Aorta (tissue), 5 donors: ENCODE measurements at places on chromosomes 7 and 10. TPM values are rescaled to one million over a fixed set of nuclear protein-coding genes. Genes with fewer than 3 reads are reported as not detected.

- no peaks in the 10 kb centered on the region for H3K36me3 ChIP-seq
- no peaks in the 10 kb centered on the region for H3K4me1 ChIP-seq
- no peak overlapping the region for H3K27ac ChIP-seq
- no peak overlapping the region for H3K4me3 ChIP-seq
These were observed 77.6 kb upstream of the EN2 start for GRCh38 chr7:155380221-155380861.

DNA sequence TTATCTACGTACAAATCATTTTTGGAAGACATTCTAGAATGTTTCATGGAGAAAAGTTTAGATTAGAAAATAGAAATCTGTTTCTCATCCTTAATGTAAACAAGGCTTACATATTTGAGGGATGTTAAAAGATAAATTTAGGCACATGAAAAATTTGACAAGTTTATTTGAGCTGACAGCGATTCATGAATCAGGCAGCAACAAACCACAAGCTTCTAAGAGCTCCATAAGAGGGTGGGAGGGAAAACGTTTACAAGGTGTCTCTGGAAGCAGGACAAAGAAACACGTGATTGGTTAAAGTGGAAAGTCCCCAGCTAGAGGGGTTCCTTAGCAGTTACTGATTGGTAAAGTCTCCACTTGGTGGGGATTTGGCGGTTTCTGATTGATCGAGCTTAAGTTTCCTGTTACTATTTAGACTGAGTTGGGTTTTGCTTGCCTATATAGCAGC is 228.9 kb upstream of the PITRM1 start:
- no peak overlapping the region for H3K27ac ChIP-seq
- H3K4me1 ChIP-seq, result no peaks in the 10 kb centered on the region
- DNase-seq, result no peak
- no peaks in the 10 kb centered on the region for H3K27me3 ChIP-seq

DNA sequence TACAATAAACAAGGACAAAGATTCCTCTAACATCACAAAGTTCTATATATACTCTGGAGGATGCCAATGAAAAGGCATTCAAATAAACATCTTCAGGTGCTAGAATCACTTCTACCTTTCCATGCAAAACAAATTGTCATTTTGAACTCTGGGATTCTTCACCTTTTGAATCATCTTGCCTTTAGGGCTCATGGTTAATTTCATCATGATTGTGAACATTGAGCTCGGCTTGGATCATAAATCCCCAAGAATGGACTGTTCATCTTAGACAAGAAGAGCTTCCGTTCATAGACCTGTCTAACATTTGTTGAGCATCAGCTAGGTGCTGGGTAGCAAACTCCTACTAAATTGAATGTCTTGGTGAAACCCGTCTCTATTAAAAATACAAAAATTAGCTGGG is 212.2 kb downstream of the TNS3 start:
- H3K36me3 ChIP-seq, result no peaks in the 10 kb centered on the region
- no peak overlapping the region for H3K4me3 ChIP-seq
- no peak overlapping the region for H3K27ac ChIP-seq
- H3K4me1 ChIP-seq, result no peaks in the 10 kb centered on the region
- no peak for DNase-seq
- no peaks in the 10 kb centered on the region for H3K27me3 ChIP-seq

DNA sequence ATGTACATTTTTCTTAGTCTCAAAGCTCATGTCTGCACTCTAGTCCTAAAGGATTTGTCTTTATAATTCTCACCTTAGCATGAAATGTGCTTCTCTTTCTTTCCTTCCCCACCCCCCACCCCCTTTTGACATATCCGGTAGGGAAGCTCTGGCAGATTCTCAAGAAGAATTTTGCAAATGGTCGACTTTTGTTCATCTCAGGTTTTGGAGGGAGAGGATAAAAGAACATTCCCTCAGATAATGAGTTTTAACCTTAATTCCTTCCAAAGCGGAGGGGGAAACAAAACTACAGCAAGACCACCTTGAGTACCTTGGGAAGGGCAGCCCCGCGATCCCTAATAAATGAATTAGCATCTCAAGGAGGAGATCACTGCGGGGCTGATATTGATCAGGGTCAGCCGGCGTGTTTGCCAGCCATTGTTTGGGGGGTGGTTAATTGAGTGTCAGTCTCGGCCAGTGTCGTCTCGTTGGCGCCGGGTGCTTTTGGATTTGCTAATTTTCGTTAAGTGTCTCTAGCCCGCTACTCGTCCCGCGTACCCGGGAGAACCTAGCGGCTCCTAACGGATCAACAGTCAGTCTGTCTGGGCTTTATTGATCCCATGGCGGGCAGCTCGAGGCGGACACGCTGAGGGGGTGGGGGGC is 874 bp upstream of the BAMBI start:
- peak overlapping the region; percentile 76 for H3K4me3 ChIP-seq
- no peak for DNase-seq
- H3K4me1 ChIP-seq, result no peaks in the 10 kb centered on the region
- H3K27ac ChIP-seq, result no peak overlapping the region

GRCh38 chr7:19305698-19306097 is 160.5 kb upstream of the FERD3L start:
- H3K36me3 ChIP-seq, result no peaks in the 10 kb centered on the region
- H3K27me3 ChIP-seq, result no peaks in the 10 kb centered on the region
- H3K4me3 ChIP-seq, result no peak overlapping the region
- no peaks in the 10 kb centered on the region for H3K4me1 ChIP-seq

The DRGX gene
- polyA plus RNA-seq, result not detected

DNA sequence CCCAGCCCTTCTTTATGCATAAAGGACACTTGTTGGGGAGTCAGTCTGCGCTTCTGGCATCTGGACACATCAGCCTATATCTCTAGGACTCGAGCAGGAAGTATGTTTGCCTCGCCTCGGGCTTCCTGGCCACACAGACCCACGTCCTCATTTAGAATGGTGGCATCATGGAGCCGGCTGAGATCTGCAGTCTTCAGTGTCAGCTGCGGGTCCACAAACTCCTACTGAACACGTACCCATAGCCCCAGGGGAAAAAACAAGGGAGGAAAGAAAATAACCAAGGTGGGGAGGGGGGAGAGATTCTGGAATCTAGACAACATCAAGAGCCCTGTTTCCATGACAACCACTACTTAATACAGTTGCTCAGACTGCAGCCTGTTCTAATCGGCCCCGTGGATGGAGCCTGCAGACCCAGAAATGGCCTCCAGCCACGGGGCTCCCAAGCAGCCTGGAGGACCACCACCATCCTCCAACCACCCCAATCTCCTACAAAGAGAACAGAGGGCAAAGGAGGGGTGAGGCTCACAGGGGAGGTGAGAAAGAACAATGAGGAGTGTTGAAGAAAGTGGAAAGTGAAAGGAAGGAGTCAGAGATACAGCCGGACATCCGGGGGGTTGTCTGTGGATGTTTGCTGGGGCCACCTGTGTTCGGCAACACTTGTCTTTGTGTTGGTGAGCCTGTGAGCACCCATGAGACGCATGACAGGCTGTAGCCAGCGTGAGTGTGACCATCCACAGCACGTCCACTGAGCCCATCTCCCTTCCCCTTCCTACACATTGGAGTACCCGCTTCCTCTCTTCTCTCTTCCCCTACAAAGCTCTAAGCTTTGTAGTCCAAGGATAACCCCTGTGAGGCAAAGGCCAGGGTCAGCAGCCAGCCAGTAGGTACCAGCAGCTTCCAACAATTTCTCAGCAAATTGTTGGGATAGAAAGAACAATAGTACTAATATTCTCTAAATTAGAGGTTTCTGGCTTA is 141.0 kb downstream of the PLXNA4 start:
- no peaks in the 10 kb centered on the region for H3K27me3 ChIP-seq
- H3K4me3 ChIP-seq, result no peak overlapping the region
- H3K4me1 ChIP-seq, result no peaks in the 10 kb centered on the region
- H3K27ac ChIP-seq, result no peak overlapping the region

DNA sequence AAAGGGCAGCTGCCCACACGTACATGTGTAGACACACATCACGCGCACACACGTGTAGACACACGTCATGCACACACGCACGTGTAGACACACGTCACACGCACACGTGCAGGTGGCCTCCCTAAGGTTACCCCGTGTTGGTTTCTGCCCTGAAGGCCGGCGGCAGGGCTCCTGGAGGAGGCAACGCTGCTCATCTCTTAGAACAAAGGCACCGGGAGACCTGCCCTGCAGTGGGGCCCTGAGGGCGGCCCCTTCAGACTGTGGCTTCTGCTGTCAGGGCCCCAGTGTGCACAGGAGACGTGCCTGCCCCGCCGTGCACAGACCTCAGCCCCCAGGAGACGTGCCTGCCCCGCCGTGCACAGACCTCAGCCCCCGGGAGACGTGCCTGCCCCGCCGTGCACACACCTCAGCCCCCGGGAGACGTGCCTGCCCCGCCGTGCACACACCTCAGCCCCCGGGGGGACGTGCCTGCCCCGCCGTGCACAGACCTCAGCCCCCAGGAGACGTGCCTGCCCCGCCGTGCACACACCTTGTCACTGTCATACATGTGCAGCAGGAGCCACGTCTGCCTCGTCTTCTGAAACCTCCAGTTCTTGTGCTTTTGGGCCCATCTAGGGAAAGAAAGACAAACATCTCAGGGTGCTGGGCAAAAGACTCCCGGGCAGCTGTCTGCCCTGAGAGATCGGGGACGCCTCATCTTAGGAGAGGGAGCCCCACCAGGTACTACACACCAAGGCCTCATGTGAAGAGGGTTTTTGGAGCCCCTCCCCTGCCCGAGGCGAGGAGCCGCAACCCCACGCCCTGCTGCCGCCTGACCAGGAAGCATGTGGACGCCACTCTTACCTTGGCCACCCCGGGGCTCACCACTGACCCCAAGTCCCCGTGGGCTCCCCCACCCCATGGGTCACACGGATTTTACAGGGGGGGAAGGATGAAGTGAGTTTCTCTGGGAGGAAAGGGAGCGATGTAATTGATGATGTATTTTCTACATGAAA is 17.3 kb downstream of the CYP2W1 start:
- no peaks in the 10 kb centered on the region for H3K36me3 ChIP-seq
- H3K27me3 ChIP-seq, result no peaks in the 10 kb centered on the region
- H3K4me3 ChIP-seq, result no peak overlapping the region
- no peak for DNase-seq

DNA sequence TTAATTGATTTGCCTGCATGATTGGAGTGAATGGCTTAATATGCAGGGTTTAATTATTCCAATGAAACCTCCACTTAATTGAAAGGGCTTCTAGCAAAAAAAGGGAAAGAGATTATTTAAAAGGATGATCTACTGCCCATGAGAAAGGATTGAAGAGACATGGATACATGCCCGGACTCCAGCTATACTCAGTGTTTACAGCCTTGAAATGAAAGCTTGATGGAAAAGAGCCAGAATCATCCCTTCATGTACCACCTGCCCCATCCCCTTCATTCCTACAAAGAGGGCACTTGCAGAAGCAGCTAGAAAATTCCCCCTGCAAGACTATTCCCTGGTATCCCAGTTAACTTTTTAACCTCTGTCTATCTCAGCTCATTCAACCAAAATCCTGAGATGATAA is 78.4 kb downstream of the CARD11 start:
- no peak overlapping the region for H3K4me3 ChIP-seq
- no peaks in the 10 kb centered on the region for H3K36me3 ChIP-seq
- H3K27ac ChIP-seq, result no peak overlapping the region
- no peak for DNase-seq
- H3K27me3 ChIP-seq, result no peaks in the 10 kb centered on the region

GRCh38 chr7:112502700-112503099 is 21.9 kb downstream of the LSMEM1 start:
- no peaks in the 10 kb centered on the region for H3K36me3 ChIP-seq
- no peak overlapping the region for H3K4me3 ChIP-seq
- no peaks in the 10 kb centered on the region for H3K27me3 ChIP-seq
- no peak overlapping the region for H3K27ac ChIP-seq
- H3K4me1 ChIP-seq, result no peaks in the 10 kb centered on the region

The SPDYE6 gene
- not detected for polyA plus RNA-seq

- H3K4me3 ChIP-seq, result no peak overlapping the region
- H3K4me1 ChIP-seq, result no peaks in the 10 kb centered on the region
- no peaks in the 10 kb centered on the region for H3K36me3 ChIP-seq
- H3K27ac ChIP-seq, result no peak overlapping the region
- DNase-seq, result no peak
- no peaks in the 10 kb centered on the region for H3K27me3 ChIP-seq
These were observed 221.1 kb downstream of the SNX10 start for GRCh38 chr7:26512737-26513136.

DNA sequence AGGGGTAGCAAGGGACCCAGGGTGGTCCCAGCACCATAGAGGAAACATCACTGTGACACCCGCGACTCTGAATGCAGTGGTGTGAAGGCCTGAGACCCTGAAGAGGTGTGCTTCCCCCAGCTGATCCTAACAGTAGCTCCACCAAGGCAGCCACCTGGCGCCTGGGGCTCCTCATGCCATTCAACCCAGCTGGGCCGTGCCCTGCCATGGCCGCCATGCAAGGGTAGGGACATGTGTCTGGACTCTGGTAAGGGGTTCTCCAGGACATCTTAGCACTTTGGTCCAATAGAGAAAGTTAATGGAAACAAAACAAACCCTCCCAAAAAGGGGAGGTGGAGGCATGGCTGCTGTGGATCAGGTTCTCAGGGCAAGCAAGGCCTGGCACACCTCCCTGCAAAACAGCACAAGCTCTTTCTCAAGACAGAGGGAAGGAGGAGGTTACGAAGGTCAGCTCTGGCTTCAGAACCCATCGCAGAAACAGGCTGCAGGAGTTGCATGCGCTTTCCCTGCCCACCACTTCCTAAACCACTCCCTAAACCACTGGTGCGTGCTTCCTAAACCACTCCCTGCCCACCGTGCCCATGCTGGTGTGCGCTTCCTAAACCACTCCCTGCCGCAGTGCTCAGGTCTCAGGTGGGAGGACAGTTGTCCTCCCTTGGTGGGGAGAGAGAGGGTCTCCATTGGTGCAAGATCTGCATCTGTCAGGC is 108.7 kb downstream of the LARP4B start:
- H3K27me3 ChIP-seq, result no peaks in the 10 kb centered on the region
- peaks cover 2% of the 10 kb centered on the region for H3K36me3 ChIP-seq
- no peak overlapping the region for H3K4me3 ChIP-seq
- no peaks in the 10 kb centered on the region for H3K4me1 ChIP-seq
- no peak for DNase-seq
- H3K27ac ChIP-seq, result no peak overlapping the region

GRCh38 chr10:114142018-114142417 is 32.0 kb downstream of the CCDC186 start:
- no peak for DNase-seq
- H3K27ac ChIP-seq, result no peak overlapping the region
- H3K4me1 ChIP-seq, result no peaks in the 10 kb centered on the region
- peaks cover 2% of the 10 kb centered on the region for H3K36me3 ChIP-seq

GRCh38 chr7:126973066-126973465 is 279.7 kb downstream of the GRM8 start:
- no peak overlapping the region for H3K4me3 ChIP-seq
- no peaks in the 10 kb centered on the region for H3K27me3 ChIP-seq
- H3K36me3 ChIP-seq, result no peaks in the 10 kb centered on the region
- no peak overlapping the region for H3K27ac ChIP-seq
- DNase-seq, result no peak
